ENCODE measurements at places on chromosomes 5 and 9.

- no peak for DNase-seq
These were observed 43.5 kb upstream of the KCNMB1 start for GRCh38 chr5:170432669-170433068.

DNA sequence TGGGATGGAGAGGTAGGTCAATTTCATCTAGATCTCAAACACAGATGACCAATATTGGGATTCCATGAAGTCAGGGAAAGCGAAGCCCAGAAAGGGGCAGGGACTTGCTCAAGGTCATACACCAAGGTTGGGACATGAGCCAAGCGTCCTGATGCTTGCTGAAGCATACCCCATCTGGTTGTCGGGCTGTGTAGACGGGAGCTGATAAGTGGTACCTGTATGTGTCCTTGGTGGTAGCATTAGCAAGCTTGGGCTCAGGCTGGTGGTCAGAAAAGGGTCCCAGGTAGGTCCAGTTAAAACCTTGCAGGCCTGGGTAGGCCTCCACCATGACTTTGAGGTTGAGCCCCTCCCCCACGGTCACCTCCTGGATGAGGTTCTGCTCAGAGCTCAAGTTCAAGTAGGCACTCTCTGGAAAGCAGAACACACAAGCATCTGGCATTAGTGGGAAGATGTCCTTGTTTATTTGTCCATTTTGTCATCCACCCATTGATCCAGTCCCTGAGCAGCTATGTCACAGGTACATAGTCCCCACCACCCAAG is 13.2 kb downstream of the CSF1R start:
- peak; percentile 32 for DNase-seq

DNA sequence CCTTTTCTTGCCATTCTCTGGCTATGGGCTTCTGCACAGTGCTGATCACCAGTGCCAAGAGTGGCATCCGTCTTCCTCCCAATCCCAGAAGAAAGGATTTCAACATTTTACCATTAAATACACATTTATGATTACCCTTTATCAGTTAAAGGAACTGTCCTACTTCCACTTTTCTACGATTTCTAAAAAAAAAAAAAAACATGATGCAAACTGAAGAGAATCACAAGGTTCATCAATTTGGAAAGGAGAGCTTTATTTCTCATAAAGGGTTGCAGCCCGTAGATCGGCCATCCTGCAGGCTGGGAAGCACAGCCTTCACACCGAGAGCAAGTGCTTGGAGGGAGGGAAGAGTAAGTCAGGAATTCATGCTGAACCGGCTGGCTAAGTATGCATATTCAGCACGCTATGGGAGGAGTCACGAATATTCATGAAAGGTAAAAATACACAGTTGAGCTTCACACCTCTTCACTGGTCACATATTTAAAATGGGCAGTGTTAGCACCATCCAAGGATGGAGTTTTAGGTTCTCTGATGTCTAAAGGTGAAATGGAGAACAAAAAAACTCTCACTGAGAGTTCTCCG is 52.5 kb upstream of the SEMA4D start:
- DNase-seq, result no peak

DNA sequence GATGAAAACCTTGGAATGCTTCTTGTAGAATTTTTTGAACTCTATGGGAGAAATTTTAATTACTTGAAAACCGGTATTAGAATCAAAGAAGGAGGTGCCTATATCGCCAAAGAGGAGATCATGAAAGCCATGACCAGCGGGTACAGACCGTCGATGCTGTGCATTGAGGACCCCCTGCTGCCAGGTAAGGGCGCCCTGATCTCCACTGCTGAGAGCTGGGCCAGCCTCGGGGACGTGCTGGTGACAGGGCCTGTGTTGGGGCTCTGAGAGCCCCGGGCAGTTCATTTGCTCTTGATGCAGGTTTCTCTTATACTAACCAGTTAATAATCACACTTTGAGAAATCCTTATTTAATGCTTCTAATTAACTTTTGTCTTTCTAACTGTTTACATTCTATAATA is 33.0 kb downstream of the TENT4A start:
- DNase-seq, result no peak

- DNase-seq, result no peak
These were observed 48.4 kb upstream of the ISOC1 start for GRCh38 chr5:129046151-129046550.

- no peak for DNase-seq
These were observed 274.3 kb downstream of the ISL1 start for GRCh38 chr5:51657340-51658240.

DNA sequence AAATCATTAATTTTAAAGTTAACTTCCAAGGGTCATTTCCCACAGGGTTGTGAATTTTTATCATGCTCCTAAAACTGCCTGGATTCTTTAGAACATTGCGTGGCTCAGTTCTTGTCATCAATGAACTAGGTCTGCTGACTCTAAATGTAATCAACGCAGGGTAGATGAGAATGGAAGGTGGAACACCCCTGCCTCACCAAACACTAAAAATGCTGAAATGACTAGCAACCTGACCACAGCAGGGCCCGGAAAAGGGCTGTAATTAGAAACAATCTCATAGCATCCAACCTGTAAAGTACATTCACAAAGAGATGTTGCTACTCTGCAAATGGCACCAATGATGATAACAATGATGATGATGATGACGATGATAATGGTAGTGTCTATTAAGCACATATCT is 356.9 kb downstream of the DEPDC1B start:
- DNase-seq, result no peak
